GM03348 (cell line): ENCODE measurements at places on chromosomes 11 and 22.

DNA sequence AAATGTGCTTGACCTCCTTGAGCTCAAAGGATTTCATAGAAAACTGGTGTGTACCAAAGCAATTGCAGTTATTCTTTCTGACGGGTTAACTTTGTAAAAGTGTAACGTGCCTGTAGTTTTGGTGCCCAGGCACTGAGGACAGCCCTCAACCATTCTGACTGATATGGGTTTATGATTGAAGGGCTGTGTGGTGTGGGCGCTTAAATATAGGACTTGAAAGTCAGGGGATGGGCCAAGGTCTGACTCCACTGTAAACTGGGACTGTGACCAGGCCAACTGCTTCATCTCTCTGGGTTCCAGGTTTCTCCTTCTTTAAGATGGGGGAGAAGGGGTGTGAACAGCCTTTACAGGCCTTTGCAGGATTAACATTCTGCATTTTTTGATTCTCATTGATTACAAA, 191.1 kb upstream of the ARHGAP20 start:
- DNase-seq = no peak

DNA sequence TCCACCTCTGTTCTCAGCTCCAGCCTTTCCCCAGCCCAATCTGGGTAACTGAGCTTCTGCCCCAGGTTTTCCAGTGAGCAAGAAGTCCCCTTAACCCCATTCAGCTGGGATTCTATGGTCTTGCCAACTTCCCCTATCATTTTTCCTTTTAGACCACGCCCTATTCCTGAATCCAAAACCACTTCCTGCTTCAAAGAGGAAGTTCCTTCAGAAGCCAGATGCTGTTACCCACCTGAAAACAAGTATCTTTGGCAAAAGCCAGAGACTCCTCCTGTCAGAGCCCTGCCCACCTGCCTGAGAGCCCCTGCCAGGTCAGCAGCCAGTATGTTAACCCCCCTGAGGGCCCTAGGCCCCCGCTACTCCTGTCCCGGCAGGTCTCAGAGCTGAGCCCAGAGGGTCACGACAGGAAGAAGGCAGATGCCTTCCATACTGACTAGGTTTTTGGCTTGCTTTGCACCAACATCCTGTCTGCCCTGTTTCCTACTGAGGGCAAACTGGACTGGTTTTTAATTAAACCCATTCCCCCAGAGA, 20.3 kb upstream of the MICAL2 start:
- DNase-seq = peak; percentile 32

DNA sequence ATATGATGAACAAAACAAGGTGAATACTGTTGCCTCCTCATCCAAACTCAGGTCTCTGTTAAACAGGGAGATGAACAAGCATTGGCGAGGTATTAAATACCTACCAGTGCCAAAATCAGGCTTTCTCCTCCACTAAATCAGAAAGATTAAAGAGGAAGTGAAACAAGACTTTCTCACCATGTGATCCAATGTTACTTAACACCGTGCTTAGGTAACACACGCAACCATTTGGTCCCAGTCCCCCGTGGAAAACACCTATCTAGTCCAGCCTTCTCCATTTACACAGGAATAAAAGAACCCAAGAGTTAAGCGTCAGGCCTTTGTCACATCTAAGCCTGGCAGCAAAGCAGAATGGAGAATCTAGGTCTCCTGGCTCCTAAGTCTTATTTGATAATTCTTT, 34.5 kb downstream of the TENM4 start:
- DNase-seq = no peak

- no peak for DNase-seq
Observed at GRCh38 chr11:61699737-61700160, 19.6 kb downstream of the DAGLA start.

GRCh38 chr22:37638391-37639069, 939 bp upstream of the SH3BP1 start:
- no peak for DNase-seq

GRCh38 chr11:31218847-31219246, 150.7 kb downstream of the DCDC1 start:
- no peak for DNase-seq

- DNase-seq = no peak
Observed at GRCh38 chr22:26599505-26599904, 9.6 kb upstream of the TPST2 start.

DNA sequence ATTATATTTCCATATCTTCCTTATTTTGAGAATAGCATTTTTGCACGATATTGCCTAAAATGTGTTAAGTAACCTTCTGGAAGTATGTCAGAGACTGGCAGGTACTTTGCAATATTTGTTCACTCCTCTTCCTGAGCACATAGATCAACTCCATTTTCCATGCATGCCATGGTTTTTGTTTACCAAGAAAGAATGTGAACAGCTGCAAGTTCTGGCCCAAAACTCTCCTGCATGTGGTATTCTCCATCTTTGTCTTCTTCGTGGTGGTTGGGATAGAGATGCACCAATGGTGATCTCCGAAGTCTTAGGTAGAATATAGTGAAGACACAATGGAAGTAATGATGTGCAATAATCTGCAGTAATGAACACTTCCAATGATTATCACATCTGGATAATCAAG, 2241.0 kb upstream of the RAG2 start:
- DNase-seq = no peak

DNA sequence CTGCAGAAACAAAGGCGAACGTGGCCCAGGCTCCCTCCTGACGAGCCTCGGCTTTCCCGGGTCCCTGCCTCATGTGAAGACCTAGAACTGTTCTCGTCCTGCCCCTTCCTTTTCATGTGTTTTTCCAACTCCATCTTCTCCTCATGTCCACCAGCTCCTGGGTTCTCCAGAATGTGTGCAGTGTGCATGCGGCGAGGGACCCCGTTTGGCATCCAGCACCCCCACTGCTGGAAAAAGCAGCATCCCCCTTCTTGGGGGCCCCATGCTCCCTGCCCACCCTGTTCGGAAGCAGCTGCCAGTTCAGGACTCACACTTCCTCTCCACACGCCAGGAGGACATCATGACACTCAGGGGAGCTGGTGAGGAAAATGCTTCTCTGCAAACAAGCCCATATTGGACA, 313.5 kb downstream of the BRD1 start:
- DNase-seq = no peak
